Large intestine (tissue), 12 donors: ENCODE measurements at places on chromosomes 2 and 18.

DNA sequence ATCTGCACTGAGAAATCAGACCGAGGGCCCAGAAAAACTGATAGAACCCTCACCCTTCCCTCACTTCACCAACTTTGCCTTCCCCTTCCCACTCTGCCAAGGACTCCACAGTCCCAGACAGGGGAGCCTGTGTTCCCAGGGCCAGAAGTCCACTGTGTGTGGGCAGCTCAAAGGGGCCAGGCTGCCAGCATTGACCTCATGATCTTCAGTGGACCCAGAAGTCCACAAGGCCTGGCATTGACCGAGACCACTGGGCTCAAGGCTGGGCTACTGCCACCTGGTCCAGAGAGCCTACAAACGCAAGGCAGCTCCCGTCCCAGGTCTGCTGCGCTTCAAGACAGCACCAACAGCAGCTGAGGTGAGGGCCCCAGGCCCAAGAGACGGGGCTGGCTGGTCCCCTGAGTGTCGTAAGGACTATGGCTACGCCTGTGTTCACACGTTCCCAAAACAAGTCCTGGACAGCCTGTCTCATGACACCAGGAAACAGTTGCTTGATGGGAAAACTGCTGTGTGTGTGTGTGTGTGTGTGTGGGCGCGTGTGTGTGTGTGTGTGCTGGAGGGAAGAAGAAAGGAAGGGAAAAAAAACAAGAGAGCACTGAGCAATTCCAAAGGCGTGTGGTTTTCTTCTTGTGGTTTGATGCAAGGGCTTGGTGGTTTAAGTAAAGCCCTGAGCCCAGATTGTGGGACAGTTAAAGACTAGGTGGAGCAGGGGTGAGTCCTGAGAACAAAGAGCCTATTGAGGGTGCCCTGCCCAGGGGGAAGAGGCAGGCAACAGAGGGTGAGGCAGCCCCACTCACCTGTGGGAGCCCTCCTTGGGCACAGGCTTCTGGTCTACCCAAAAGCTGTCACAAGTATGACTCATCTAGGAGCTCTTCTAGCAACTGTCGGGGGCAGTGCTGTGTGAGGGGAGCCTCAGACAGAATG, 46.6 kb upstream of the ZBTB7C start:
- DNase-seq = peak; percentile 41
- H3K27me3 ChIP-seq = no peaks in the 10 kb centered on the region
- no peak overlapping the region for H3K27ac ChIP-seq
- peaks cover 51% of the 10 kb centered on the region for H3K4me1 ChIP-seq

DNA sequence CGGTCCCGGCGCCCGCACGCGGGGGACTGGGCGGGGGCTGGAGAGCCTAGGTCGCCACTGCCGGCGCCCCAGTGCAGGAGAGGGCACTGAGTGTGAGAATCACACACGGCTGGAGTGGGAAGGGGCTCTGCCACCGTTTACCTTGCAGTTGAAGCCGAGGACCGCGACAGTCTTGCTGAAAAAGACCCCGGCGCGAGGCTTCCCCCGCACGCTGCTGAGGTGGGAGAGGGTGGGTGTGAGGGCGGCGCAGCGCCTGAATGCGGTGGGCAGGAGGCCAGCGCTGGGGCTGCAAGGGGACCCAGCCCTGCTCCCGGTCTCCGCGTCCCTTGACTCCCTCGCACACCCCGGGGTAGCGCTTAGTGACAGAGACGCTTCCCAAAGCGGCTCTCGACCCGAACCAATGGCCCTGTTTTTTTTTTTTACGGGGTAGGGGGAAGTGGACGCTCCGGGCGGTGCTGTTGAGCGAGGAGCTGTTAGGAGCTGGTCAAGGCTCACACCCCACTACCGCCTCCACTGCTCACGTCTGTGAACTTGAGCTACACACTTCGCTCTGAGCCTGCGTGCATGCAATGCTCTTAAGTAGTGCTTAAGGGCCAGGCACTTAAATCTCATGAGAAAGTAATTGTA, 794 bp downstream of the NOTO start:
- peak; percentile 30 for DNase-seq
- H3K4me1 ChIP-seq = peaks cover 6% of the 10 kb centered on the region
- peak overlapping the region; percentile 4 for H3K4me3 ChIP-seq
- no peak overlapping the region for H3K27ac ChIP-seq

GRCh38 chr2:153134725-153135124, 343.8 kb downstream of the RPRM start:
- no peaks in the 10 kb centered on the region for H3K36me3 ChIP-seq
- no peak for DNase-seq
- H3K27ac ChIP-seq = no peak overlapping the region
- no peak overlapping the region for H3K4me3 ChIP-seq
- H3K4me1 ChIP-seq = no peaks in the 10 kb centered on the region

DNA sequence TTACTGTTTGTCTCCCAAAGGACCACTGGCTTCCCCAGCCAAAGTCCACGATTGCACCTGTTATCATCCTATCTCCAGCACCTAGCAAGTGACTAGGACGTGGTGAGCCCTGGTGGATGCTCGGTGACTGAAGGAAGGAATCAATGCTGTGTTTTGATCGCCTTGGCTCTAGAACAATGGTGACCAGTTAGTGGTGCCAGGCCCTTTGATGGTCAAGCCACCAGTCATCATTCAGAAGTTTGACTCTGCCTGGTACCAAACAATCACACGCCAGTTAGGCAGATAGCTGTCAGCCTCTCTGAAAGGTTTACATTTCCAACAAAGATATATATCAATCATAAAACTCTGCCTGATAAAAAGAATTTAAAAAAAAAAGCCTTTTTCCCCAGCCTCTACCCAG, 244.1 kb downstream of the SH3BP4 start:
- no peak overlapping the region for H3K4me3 ChIP-seq
- no peaks in the 10 kb centered on the region for H3K4me1 ChIP-seq
- H3K27me3 ChIP-seq = peaks cover 6% of the 10 kb centered on the region
- no peak overlapping the region for H3K27ac ChIP-seq
- no peaks in the 10 kb centered on the region for H3K36me3 ChIP-seq

DNA sequence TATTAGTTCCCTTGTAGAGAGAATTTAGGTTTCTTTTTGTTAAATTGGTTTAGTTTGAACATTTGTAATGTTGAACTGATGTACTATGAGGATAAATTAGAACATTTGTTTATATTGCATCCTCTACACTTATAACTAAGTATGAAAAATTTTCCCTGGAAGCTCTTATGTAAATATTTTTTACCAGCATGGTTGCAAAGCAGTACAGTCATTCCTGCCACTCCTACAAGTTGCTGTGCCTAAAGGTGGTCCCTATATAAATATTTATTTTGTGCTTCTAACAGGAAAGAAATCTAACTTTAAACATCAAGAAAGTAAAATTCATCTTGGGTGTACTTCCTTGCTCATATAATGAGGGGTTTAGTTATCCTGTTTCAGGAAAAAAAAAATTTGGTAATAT, 14.2 kb downstream of the TWSG1 start:
- DNase-seq = no peak
- no peaks in the 10 kb centered on the region for H3K4me1 ChIP-seq
- H3K27ac ChIP-seq = no peak overlapping the region
- no peaks in the 10 kb centered on the region for H3K27me3 ChIP-seq
- no peak overlapping the region for H3K4me3 ChIP-seq
- H3K36me3 ChIP-seq = peaks cover 3% of the 10 kb centered on the region

DNA sequence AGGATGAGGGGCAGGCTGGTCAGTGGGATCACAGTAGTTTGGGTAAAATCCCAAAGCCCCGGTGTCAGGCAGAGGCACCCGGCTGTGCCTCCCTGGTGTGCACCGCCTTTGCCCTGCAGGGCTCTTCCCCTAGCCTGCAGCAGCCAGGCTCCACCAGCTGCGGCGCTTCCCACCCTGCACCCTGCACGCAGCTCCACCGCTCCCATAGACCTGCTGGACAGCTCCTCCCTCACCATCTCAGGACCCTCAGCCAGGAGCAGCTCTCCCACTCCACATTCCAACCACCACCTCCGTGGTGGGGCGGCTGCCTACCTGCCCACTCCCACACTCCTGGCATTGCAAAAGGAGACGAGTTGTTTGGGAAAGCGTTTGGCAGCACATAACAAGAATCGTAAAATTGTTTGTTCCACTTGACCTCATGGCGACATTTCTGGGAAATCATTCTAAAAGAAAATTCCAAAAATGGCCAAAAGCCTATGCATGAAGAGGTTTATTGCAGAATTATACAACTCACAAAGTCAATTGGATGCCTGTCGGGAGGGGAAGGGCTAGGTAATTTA, 287.4 kb upstream of the HDAC4 start:
- H3K36me3 ChIP-seq = no peaks in the 10 kb centered on the region
- no peak overlapping the region for H3K27ac ChIP-seq
- DNase-seq = no peak
- H3K4me1 ChIP-seq = no peaks in the 10 kb centered on the region

GRCh38 chr2:237533668-237534161, 32.7 kb upstream of the PRLH start:
- H3K27ac ChIP-seq = no peak overlapping the region
- no peaks in the 10 kb centered on the region for H3K4me1 ChIP-seq
- H3K27me3 ChIP-seq = no peaks in the 10 kb centered on the region
- no peaks in the 10 kb centered on the region for H3K36me3 ChIP-seq

DNA sequence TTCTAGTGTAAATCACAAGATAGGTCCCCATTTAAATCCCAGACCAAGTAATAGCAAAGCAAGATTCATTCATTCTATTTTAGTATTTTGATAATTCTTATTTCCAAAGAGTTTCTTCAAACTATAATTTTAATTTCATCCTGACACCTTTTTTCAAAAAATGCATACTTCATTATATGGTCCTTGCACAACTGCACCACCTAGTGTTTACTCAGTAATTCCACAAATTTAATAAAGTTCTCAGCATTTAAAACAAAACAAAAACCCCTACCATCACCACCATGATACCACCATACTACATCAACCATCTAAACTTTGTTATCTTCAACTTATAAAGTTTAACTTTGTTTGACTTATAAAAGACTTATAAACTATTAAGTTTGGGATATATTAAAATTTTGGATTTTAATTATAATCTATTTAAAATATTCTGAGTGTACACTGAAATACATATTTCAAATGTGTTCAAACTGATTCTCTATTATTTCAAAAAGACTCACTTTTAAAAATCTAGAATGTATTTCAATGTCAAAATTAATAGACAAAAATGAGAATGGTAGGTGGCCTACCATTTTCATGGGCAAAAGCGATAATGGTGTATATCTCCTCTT, 44.2 kb downstream of the WDPCP start:
- H3K4me1 ChIP-seq = no peaks in the 10 kb centered on the region
- no peaks in the 10 kb centered on the region for H3K27me3 ChIP-seq
- H3K36me3 ChIP-seq = no peaks in the 10 kb centered on the region
- H3K27ac ChIP-seq = no peak overlapping the region
- H3K4me3 ChIP-seq = no peak overlapping the region
